Calu3 (cell line): ENCODE measurements at places on chromosomes 7 and 10. TPM values are rescaled to one million over a fixed set of nuclear protein-coding genes. Genes with fewer than 3 reads are reported as not detected.

DNA sequence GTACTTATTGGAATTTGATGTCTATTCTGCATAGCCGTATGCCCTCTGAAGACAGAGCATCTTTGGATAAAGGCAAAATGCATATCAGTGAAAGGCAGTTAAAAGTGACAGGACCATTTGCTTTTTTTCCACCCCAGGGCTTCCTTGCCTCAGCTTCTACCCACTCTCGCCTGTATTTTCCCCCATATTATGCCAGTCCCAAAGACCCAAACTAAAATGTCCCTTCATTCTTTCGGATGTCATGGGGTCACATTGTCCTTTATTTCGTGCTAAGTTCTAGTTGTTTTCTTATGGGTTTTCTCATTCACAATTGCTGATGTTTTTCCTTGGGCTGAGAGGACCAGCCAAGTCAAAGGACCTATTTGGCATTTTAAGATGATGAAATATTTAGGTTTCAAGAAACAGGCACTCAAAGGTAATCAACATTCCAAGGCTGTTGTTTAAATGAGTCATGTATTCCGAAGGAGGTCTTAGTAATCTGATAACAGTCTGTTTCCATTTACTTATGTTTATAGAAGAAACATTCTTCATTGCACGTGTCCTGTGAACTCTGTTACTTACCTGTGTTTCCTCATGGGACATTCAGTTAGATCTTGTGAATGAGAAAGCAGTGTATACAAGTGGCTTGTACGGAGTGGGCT lies 74.1 kb downstream of the DNAH11 start:
- peak; percentile 37 for DNase-seq

DNA sequence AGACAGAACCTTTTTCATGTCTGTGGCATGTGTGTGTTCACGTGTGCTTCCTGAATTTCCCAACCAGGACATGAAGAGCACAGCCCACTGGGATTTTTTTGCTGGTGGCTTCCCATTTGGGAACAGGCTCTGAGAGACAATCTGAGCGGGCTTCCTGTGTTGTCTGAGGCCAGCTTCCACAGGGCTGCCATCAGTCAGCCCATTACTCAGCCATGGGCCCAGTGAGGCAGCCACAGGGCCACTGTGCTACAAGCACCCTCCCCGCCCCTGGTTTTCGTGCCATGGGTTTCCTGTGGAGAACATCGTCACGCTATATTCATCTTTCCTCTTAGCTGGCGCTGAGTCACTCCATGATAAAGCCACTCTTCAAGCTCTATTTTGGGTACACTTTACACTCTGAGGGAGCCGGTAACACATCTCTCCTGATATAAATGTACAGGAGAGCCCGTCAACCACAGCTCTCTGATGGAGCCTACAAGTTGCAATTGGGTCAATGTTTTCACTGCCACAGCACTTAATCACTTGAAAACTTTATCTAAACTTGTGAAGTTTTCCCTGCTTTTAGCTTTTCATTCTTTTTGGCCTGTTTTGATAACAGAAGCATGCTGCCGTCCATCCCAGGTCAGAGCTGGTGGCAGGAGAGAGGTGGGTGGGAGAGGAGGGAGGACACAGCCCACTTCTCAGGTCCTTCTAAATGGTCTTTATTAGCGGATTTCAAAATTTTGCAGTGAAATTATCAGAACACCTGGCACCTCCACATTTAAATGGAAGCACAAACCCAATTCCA lies 96.9 kb downstream of the HIPK2 start:
- peak; percentile 63 for DNase-seq

Gene ZNF488
- total RNA-seq = 2.1 and 2.2 TPM in 2 replicates

Gene ENO4
- 0.12 TPM in 1 of 2 replicates, not detected in the other for total RNA-seq

- DNase-seq = no peak
Measured at GRCh38 chr10:52615331-52615730, 157.3 kb downstream of the MBL2 start.

Gene CLDN3
- 122 and 135 TPM in 2 replicates for total RNA-seq

Gene TEX47
- total RNA-seq = not detected in 2 replicates

Gene INMT
- not detected in 2 replicates for total RNA-seq

DNA sequence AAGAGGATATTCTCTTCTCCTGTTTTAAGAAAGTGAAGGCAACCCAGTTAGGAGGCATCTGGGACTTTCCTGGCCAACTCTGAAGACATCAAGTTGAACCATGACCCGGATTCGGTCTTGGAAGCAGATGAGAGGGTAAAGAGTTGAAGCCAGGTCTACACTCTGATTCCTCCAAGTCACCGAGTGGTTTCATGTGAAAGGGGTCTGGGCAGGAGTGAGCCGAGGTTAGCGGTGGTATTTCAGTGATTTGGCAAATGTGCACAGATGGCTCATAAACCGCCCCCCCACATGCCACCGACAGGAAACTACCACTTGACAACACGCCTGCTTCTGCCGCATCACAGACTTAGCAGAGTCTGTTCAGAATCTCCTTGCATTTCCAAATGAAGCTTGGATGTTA lies 11.4 kb upstream of the REPIN1 start:
- no peak for DNase-seq

GRCh38 chr7:104791080-104791479 lies 222.9 kb upstream of the KMT2E start:
- peak; percentile 15 for DNase-seq

DNA sequence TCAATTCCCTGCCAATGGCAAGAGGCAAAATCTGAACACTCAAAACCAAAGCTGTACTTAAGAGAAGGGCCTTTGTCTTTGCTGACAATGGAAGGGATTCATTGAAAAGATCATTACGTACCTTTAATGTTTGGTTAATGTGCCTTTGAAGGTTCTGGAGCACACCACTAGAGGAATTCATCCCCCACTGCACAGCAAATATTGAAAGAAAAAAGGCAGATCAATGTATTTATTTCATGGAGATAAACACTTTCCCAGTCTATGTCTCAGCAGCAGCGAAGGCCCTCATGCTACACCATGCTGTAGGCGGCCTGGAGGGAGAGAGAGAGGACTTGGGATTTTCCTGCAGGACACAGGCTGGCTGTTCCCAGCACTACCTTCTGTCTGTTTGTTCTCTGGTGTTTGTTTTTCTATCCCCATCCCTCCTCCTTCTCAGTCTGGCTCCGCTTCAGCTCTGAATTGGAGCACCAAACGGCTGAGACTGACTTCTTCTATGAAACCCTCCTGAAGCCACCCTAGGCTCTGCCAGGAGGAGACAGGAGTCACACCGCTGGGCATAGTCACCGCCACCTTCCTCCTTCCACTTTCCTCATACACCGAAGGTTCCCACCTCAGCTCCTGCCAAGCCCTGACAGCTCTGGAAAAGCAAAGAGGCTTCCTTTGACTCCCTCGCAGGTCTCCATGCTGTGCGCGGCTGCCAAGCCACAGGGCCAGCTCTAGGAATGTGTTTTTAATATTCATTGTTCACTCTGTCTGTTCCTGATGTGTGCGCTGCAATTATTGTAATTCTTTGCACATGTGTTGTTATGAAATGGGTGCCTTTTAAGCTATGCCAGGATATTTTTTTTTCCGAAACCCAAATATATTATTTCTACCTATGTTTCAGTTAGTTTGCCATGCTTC lies 301.5 kb downstream of the FZD1 start:
- no peak for DNase-seq

DNA sequence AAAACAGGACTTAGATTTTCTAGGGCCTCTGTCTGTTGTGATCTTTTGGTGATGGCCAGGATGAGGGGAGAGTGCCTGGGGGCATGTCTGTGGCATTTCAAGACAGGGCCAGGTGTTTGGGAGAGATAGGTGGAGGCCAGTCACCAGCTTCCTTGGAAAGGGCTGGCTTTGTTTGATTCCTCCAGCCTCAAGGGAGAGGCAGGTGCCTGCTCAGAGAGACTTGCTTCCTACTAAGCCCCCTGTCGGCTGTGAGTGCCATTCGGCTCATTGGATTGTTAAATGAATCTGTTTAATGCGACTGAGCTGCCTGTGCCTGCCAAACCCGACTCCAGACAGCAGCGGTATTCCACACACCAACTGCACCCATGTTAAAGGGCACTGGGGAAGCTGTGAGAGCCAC lies 304.1 kb upstream of the COBL start:
- peak; percentile 32 for DNase-seq

DNA sequence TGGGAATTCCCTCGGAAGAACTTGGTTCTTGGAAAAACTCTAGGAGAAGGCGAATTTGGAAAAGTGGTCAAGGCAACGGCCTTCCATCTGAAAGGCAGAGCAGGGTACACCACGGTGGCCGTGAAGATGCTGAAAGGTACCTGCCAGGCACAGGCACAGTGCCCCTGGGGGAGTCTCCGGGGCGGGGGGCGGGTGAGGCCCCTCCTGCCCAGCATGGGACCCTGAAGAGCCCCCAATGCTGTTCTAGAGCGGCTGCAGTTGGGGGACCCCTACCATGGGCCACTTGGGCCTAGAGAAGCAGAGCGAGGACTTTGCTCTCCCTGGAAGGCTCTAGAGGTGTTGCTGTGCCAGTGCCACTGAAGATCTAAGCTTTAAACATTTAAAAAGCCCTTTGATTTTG lies 21.6 kb upstream of the CSGALNACT2 start:
- no peak for DNase-seq

DNA sequence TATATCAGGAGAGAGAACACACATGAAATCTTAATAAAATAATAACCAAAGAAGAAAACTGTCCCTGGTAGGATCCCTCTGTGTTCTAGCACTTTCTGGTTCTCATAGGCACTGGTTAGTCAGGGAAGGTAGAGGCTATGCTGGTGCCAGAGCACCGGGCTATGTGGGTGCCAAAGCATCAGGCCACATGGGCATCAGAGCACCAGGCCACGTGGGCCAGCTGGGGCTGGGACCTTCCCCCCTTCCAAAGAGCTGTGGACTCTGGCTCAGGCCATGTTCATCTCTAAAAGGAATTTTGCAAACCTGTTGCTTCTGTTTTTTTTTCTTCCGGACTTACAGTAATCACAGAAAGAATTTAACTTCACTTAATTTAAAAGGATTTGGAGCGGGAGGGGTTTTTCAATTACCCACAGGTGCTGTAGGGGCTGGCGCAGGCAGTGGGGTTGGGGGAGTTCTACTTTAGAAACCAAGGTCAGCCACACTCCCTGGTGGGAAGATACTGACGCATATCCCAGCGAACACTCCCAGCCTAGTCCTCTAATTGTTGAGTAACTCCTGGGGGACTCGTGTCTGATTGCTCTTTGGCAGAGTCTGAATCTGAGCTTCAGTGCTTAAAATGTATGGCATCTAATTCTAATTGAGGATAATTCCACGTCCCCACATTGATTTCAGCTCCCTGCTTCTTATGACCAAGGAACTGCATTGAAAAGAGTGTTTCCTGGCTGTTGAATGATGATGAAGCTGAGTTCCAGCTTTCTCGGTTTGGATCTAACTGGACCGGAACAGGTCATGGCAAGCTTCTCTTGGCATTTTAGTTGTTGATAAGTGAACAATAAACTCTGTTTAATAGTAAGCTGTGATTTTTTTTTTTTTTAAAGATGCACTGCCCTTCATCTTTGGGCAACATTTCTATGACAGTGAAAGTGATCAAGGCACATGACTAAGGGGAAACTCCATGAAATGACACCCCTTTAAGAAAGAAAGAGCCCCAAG lies 110.7 kb upstream of the FZD8 start:
- DNase-seq = no peak

Gene CLCN1
- total RNA-seq = 0.34 and 0.61 TPM in 2 replicates

- no peak for DNase-seq
Measured at GRCh38 chr10:105691811-105692210, 1050.7 kb downstream of the SORCS3 start.

- peak; percentile 28 for DNase-seq
Measured at GRCh38 chr10:95260397-95260881, 30.4 kb downstream of the PDLIM1 start.

Gene FEZF1
- total RNA-seq = 0.22 TPM in 1 of 2 replicates, not detected in the other
